ENCODE measurements at places on chromosomes 1 and 21.

- no peak for DNase-seq
These were observed 88.9 kb downstream of the BACH1 start for GRCh38 chr21:29387598-29387997.

- no peak for DNase-seq
These were observed 232.2 kb upstream of the PKN2 start for GRCh38 chr1:88451856-88452255.

- DNase-seq: no peak
These were observed 34.8 kb upstream of the NPL start for GRCh38 chr1:182754543-182755314.

GRCh38 chr1:224498574-224499170, 64.1 kb upstream of the WDR26 start:
- no peak for DNase-seq

DNA sequence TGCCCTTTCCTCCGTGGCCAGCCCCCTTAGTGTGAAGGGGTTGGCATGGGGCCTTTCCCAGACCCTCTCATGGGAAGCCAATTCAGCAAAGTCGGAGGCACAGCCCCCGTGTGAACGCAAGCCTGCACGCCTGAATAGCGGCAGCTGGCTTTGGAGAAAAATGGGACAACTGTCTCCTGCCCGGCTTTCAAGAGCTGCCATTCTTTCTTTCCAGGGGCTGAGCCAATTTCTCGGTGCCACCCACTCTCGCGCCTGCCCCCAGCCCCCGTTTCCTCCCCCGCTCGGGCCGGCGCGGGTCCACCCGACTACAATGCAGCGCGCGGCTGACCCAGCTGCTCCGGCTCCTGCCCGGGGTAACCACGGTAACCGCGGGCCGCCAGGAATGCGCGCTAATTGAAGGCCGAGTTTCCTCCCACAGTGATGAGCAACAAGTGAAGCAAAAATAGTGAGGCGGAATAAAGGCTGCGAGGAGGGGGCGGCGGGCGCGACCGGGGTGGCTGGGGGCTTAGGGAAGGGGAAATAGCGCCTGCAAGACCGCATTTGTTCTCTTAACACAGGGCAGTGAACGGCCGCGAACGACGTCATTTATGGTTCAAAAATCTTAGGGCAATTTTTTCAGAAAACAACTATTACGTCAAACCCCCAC, 27.8 kb downstream of the ILDR2 start:
- DNase-seq: no peak

DNA sequence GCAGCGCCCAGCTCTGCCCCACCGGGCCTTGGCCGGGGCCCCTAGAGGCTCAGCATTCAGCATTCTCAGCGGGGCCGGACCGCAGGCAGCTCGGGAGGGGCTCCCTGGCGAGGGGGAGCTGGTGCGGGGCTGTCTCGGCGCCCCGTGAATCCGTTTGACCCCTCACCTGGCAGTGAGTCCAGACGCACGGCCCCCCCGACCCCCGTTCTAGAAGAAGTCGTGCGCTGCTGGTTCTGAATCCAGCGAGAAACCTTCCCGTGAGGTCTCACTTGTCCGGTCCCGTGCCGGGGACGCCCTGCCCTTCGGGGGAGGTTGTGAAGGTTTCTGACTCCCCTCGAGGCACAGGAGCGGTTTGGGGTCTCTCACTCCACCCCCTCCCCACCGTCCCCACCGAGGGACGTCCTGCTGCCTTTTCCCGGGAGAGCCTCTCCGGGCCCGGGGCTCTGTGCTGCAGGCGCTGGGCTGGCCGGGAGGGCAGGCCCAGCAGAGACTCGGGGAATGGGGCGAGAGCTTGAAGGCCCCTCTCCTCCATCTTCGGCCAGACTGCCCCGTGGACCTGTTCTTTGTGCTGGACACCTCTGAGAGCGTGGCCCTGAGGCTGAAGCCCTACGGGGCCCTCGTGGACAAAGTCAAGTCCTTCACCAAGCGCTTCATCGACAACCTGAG, 655 bp downstream of the COL6A1 start:
- no peak for DNase-seq

DNA sequence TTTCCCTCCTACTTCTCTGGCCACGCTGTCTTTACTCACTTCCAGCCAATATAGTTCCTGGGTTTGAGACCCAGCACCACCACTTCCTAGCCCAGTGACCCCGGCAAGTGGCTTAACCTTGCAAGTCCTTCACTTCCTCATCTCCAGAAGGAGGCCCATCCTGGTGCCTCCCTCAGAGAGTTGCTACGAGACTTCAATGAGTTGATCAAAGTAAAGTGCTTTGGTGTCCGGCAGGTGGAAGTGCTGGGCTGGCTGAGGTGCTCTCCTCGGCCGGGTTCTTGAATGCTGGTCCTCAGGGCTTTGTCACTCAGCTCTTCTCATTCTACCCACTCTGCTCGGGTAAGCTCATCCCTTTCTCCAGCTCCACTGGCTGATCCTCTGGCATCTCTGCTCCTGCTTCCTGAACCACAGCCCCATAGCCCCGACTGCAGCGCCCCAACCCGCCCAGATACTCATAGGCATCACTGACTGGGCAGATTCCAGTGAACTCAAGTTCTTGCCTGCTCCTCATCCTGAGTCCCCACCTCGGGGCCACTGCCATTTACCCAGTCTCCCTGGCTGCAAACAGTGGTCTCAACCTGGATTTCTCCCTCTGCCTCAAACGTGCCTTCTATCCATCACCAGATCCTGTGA, 75.8 kb upstream of the WNT4 start:
- DNase-seq: no peak

GRCh38 chr1:59569198-59569597, 245.6 kb upstream of the HOOK1 start:
- DNase-seq: no peak

GRCh38 chr1:53254011-53254640, 15.8 kb upstream of the MAGOH start:
- no peak for DNase-seq

Data from cortex of kidney (tissue), 1 donor.